Stimulated activated CD8-positive, alpha-beta memory T cell treated with anti-CD3 and anti-CD28 coated beads, Interleukin-4, amount 100 ng/mL, for 1 hour (primary cell): ENCODE measurements at places on chromosomes 12 and 14.

DNA sequence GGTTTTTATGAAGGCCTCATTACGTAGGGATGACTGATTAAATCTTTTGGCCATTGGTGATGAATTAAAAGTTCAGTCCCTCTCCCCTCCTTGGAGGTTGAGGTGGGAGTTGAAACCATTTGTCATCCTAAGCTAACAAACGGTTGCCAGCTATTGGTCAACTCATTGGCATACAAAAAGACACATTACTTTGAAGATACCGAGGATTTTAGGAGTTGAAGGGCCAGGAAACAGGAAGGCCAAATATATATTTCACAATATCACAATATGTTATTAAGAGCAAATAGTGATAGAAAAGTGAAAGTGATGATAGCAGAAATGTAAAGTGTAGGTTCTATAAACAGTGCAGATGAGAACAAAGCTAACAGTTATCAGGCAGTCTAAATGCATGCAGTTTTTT, 24.4 kb downstream of the RCOR1 start:
- no peak for DNase-seq

DNA sequence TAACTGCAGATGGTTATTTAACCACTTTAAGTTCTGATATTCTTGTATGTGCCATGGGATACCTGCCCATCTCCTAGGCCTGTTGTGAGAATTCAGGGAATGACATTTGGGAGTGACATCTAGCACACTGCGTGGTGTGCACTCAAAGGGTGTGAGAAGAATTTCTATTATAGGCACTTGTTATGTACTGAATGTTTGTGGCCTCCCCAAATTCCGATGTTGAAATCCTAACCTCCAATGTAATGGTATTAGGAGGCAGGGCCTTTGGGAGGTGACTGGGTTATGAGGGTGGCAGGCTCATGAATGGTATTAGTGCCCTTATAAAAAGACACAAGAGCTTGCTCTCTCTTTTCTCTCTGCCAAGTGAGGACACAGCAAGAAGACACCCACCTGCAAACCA, 27.6 kb downstream of the VCPKMT start:
- no peak for DNase-seq

- DNase-seq = no peak
These were observed 8.2 kb downstream of the TESC start for GRCh38 chr12:117090816-117091711.

DNA sequence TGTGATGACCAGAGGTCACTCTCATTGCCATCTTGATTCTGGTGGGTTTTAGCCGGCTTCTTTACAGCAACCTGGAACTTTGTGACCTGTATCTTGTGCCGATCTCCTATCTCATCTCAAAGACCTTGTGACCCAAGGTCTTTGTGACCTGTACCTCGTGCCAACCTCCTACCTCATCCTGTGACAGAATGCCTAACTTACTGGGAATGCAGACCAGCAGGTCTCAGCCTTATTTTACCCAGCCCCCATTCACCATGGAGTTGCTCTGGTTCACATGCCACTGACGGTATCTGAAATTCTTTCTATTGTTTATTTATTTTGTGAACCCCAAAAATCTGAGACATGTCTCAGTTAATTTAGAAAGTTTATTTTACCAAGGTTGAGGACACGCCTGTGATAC, 7.4 kb upstream of the HSPB8 start:
- no peak for DNase-seq

DNA sequence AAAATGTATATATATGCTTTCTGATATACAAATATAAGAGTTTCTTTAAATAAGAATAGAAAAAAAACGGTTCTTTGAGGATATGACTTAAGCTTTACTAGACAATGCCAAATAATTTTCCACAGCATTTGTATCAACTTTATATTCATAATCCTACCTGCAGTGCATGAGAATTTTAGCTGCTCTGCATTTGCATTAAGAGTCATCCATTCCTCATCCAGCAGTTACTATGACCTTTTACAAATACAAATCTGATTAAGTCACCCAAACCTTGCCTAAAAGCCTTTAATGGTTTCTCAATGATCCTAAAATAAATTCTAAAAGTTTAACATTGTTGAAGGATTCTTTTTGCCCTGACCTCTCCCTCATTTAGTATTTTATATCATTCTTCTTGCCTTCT, 116.5 kb downstream of the MGAT4C start:
- DNase-seq = no peak

DNA sequence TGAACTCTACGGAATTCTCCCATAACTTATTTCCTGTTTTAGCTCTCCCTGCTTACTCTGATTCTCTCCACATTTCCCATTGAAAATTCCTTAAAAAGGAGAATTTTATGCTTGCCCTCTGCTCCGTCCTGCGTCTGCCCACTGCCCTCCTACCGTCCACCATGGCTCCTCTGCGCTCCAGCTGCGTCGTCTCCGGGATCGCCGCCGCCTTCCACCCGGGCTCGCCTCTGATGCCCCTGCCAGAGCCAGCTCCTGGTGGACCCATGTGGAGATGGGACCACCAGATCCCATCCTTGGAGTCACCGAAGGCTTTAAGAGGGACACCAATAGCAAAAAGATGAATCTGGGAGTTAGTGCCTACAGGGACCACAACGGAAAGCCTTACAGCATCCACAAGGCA, 92.7 kb downstream of the LMO3 start:
- DNase-seq = no peak

- no peak for DNase-seq
These were observed 1.3 kb downstream of the TM7SF3 start for GRCh38 chr12:27012982-27013255.

DNA sequence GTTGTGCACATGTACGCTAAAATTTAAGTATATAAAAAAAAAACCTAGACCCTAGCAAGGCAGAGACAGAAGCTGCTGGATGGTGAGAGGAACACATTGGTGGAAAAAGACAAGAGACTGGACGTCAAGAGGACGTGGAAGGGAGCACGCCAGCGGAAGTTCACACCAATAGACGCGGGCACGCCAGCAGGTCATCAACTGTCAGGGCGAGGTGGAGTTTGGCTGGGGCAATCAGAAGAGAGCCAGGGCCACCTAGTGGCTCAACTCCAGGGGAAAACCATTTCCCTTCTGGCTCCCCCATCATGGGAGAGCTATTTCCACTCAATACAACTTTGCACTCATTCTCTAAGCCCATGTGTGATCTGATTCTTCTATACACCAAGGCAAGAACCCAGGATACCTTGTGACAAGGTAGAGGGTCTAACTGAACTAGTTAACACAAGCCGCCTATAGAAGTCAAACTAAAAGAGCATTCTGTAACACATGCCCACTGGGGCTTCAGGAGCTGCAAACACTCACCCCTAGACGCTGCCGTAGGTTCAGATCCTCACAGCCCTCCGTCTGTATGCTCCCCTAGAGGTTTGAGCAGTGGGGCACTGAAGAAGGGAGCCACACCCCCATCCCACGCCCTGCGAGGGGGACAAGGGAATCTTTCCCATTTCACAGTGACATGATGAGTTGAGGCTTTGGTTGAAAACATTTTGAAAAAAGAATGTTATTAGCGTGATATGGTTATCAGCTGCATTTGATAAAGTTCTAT, 702.7 kb downstream of the TMTC2 start:
- DNase-seq = no peak

GRCh38 chr14:99314623-99315022, 42.6 kb upstream of the BCL11B start:
- DNase-seq = no peak

GRCh38 chr14:70999117-70999516, 91.9 kb downstream of the PCNX1 start:
- no peak for DNase-seq
